ENCODE measurements at places on chromosomes 4 and X. TPM values are rescaled to one million over a fixed set of nuclear protein-coding genes. Genes with fewer than 3 reads are reported as not detected.

The CHIC1 gene
- 18.8 TPM for total RNA-seq

The EPGN gene
- 0.32 TPM for total RNA-seq

The RAB9B gene
- total RNA-seq = 0.75 TPM

The TLR7 gene
- 10.8 TPM for total RNA-seq

The BEND2 gene
- total RNA-seq = not detected

The DCLK2 gene
- total RNA-seq = 2.4 TPM

The PSAPL1 gene
- total RNA-seq = not detected

The LAP3 gene
- 33.5 TPM for total RNA-seq

The GC gene
- not detected for total RNA-seq

The SLC16A2 gene
- total RNA-seq = not detected

The FAM13A gene
- 3.4 TPM for total RNA-seq

The MAGEC2 gene
- total RNA-seq = not detected

GRCh38 chr4:29309050-29309449, 1411.1 kb upstream of the PCDH7 start:
- no peaks in the 10 kb centered on the region for H3K27me3 ChIP-seq
- H3K27ac ChIP-seq = no peak overlapping the region
- no peaks in the 10 kb centered on the region for H3K36me3 ChIP-seq
- H3K4me1 ChIP-seq = no peaks in the 10 kb centered on the region
- H3K4me3 ChIP-seq = no peak overlapping the region

DNA sequence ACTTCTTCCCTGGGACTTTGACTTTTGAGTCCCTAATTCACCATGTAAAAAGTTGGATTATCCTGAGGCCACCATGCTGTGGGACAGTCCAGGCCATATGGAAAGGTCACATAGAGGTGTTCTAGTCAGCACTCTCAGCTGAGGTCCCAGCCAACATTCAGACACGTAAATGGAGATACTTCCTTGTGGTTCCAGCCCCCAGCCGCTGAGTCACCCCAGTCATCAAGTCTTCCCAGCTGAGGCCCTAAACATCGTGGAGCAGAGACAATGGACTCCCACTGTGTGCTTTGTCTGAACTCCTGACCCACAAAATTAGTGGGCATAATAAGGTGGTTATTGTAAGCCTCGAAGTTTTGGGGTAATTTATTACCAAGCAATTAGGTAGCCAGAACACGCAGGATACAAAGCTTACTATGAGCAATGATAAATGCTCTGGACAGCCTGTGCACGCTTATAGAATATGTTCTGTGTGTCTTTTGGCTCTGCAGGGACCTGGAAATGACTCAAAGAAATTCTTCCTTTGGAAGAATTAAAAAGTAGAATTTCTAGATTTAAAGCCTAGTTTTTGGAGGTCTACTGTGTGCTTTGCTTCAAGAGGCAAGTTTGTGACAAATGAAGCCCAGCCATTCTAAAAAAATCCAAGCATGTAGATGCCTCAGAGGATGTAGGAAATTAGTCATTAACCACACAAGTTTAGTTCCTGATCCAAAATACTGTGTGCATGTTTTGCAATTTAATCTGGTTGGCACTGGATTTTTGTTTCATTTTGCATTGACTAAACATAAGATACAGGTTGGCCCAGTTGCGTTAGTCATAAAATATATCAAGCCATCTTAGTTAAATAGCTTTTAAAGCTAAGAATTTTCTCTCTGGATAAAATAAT, 33.2 kb upstream of the SLC9A7 start:
- no peak overlapping the region for H3K4me3 ChIP-seq
- peak; percentile 3 for DNase-seq
- no peaks in the 10 kb centered on the region for H3K27me3 ChIP-seq

DNA sequence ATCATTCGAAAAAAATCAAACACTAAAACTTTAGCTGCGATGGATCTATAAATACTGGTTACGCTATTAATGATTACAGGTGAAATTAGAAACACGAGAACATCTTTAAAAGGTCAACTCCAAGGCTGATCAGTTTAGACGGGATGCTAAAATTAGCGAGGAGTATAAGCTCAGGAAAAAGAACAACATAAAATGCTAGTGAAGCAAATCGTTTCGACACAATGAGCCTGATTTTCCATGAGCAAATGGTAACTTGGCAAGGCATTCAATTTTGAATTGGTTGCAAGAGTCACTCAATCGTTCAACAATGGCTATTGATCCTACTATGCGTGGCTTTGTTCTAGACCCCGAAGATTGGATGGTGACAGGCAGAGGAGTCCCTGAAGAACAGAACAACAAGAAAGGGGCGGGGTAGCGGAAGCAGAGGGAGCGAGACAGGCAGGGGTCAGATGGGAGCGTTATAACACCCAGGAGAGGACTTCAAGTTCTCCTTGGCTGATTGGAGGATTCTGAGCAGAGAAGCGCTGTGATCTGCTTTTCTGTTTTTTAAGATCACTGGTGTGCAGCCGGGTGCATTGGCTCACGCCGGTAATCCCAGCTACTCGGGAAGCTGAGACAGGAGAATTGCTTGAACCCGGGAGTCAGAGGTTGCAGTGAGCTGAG, 146.5 kb downstream of the RBM47 start:
- H3K4me1 ChIP-seq = no peaks in the 10 kb centered on the region
- no peak overlapping the region for H3K27ac ChIP-seq
- H3K27me3 ChIP-seq = no peaks in the 10 kb centered on the region

- no peak overlapping the region for H3K4me3 ChIP-seq
- no peak for DNase-seq
- no peaks in the 10 kb centered on the region for H3K4me1 ChIP-seq
- no peaks in the 10 kb centered on the region for H3K27me3 ChIP-seq
- no peaks in the 10 kb centered on the region for H3K36me3 ChIP-seq
- H3K27ac ChIP-seq = no peak overlapping the region
Observed at GRCh38 chr4:127759228-127759820, 22.8 kb upstream of the HSPA4L start.

- H3K27ac ChIP-seq = no peak overlapping the region
- no peaks in the 10 kb centered on the region for H3K27me3 ChIP-seq
- peaks cover 22% of the 10 kb centered on the region for H3K4me1 ChIP-seq
- DNase-seq = no peak
- H3K36me3 ChIP-seq = peaks cover 28% of the 10 kb centered on the region
Observed at GRCh38 chr4:56463711-56464110, 3.7 kb upstream of the SRP72 start.

DNA sequence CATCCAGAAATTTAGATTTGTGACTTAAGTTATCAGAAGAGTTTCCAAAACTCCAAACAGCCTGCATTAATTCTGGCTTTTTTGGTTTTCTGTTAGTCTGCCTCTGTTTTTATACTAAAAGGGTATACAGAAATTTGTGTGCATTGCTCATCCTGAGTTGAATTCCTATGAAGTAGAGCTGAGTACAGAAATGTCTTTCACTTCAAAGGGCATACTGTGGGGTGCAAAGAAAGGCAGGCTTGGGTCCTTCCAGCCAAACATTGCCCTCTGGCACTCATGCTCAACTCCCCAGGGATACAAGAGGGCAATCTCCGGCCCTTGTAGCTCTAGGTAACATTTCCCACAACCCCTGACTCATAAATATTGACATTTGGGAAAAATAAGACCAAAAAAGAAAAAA, 27.6 kb upstream of the TMEM184C start:
- DNase-seq = no peak
- H3K4me1 ChIP-seq = no peaks in the 10 kb centered on the region
- no peak overlapping the region for H3K27ac ChIP-seq
- no peaks in the 10 kb centered on the region for H3K27me3 ChIP-seq
- no peak overlapping the region for H3K4me3 ChIP-seq

GRCh38 chrX:88612870-88613329, 134.1 kb upstream of the CPXCR1 start:
- H3K4me3 ChIP-seq = no peak overlapping the region
- H3K4me1 ChIP-seq = no peaks in the 10 kb centered on the region
- no peak overlapping the region for H3K27ac ChIP-seq
- H3K36me3 ChIP-seq = no peaks in the 10 kb centered on the region
- no peaks in the 10 kb centered on the region for H3K27me3 ChIP-seq

DNA sequence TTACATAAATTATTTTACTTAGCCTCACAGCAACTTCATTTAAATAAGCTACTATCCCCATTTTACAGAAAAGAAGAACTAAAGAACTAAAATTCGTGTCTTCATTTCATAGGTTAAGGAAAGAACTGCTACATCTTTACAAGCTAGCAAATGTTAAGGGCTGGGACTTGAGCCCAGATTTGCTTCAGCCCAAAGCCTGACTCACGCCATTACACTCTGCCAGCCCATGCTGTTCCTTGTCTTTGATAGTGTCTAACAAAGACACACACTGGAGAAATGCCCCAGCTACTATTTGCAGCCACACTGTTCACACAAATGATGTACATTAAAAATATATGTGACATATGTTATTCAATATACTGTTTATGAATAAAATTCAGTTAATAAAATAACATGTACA, 29.0 kb upstream of the ERVMER34-1 start:
- H3K4me3 ChIP-seq = no peak overlapping the region
- H3K27ac ChIP-seq = no peak overlapping the region
- DNase-seq = no peak
- H3K36me3 ChIP-seq = no peaks in the 10 kb centered on the region
- H3K4me1 ChIP-seq = no peaks in the 10 kb centered on the region
- peaks cover 9% of the 10 kb centered on the region for H3K27me3 ChIP-seq

DNA sequence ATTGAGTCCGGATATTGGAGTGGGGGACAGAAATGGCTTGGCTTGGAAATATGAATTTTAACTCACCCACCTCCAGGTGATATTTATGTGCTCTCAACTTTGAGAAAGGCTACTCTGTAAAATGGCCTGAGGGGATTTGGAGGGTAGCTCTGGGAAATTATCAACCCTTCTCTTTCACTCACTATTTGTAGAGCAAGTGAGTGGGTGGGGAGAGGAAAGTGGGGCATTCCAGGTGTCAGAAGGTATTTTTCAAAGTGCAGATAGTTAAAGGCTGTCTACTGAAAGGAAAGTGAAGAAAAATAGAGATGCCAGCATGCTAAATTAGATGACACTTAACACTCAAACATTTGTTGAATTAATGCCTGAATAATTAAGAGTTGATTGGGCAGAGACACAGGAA, 44.1 kb downstream of the TMEM164 start:
- peaks cover 5% of the 10 kb centered on the region for H3K4me1 ChIP-seq
- H3K36me3 ChIP-seq = no peaks in the 10 kb centered on the region
- no peak overlapping the region for H3K27ac ChIP-seq
- no peaks in the 10 kb centered on the region for H3K27me3 ChIP-seq
- no peak overlapping the region for H3K4me3 ChIP-seq

DNA sequence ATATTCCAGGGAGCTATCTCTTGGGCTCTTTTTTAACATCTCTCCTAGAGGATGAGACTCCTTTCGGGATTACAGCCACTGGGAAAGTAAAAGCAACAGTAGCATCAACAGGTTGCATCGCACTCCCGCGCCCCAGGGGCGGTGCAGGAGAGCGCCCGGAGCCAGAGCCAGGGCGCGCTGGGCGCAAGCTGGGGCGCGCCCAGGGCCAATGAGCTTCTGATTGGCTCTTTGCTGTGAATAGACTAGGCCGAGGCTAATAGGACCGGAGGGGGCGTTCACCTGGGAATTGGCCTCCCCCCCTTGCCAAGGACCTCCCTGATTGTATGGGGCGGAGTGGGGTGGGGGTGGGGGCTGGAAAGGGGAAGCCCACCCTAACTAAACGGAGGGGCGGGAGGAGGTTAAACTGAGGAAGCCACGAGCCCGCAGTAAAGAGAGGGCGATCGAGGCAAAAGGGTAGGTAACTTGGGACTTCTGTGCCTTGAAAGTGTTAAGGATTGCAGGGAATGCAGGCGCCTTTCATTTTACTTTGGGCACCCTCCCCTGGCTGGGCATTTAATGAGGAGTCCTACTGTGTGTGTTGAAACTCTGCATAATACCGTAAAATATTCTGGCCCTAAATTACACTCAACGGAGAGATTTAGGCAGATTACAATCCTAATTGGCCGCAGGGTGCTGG, 1.1 kb upstream of the ATOH1 start:
- H3K27ac ChIP-seq = no peak overlapping the region
- no peaks in the 10 kb centered on the region for H3K36me3 ChIP-seq
- no peak overlapping the region for H3K4me3 ChIP-seq
- peaks cover 46% of the 10 kb centered on the region for H3K27me3 ChIP-seq
- peaks cover 11% of the 10 kb centered on the region for H3K4me1 ChIP-seq
